ENCODE measurements at places on chromosomes 1 and 21.

DNA sequence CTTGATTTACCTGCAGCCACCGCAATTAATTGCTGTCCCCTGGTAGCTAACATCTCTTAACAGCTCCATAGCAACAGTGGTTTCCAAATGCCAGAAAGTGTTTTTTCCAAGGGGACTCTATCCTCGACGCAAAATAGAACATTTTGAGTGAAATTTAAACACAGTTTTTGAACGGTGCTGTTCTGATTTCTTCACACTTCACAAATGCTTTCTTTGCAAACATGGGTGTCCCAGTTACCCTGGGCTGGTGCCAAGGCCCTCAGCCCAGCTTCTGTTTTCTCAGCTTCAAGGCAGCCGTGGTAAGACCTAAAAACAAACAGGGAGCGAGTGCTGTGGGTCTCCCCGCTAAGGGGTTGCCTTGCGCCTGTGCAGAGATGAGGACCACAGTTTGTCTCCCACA is 147.3 kb upstream of the VAMP3 start:
- no peak for DNase-seq

DNA sequence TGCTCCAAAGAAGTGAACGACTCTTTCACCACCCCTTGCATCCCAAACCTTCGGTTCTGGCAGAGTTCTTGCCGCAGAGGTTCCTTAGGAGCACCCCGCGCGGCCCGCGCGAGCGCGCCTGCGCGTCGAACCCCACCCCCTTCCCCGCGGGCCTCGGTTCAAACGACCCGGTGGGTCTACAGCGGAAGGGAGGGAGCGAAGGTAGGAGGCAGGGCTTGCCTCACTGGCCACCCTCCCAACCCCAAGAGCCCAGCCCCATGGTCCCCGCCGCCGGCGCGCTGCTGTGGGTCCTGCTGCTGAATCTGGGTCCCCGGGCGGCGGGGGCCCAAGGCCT is at the start of gene C1orf56:
TSS of gene C1orf56 (plus strand) at position 161 of the 334 bp plus-strand sequence. CDS start at position 258, 97 bp downstream.
- DNase-seq = peak; percentile 57

DNA sequence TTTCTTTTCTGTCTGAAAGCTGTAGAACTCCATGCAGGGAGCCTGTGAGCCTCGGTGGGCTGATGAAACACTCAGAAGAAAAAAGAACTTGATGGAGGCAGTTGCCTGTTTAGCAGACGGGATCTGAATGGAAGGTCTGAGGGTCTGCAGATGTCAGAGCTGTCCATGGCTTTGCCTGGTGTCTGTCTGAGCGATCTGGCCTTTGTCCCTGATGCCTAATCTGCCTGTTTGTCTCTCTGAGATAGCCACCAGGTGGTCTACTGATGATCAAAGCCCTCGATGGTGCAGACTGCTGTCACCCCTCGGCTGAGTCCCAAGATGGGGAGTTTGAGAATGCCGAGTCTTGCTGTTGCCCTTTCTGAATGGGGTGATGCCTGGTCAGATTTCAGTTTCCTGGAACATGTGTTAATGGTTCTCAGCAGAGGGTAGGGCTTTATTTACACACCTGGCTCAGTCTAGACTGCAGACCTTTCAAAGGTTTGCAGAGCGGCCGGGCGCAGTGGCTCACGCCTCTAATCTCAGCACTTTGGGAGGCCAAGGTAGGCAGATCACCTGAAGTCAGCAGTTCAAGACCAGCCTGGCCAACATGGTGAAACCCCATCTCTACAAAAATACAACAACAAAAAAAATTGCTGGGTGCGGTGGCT is 90.4 kb downstream of the KIF26B start:
- DNase-seq = peak; percentile 96

GRCh38 chr1:219123036-219123435 is 50.6 kb upstream of the LYPLAL1 start:
- DNase-seq = no peak

DNA sequence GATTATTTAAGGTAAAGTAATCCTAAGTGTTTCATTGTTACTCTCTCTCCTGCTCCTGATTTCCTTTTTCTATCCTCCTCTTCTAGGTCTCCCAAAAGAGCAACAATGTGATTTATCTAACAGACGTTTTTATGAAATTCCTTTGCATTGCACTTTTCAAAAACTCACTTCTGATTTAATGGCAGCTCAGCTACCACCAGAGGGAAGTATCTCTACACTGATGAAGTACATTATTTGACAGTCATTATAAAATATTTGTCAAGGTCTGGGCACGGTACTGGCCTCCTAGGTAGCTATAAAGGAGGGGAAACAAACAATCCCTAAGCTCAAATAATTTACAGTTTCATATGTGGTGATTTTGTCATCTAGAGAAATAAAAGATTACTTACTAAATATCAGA is 15.6 kb downstream of the TMPRSS15 start:
- no peak for DNase-seq

DNA sequence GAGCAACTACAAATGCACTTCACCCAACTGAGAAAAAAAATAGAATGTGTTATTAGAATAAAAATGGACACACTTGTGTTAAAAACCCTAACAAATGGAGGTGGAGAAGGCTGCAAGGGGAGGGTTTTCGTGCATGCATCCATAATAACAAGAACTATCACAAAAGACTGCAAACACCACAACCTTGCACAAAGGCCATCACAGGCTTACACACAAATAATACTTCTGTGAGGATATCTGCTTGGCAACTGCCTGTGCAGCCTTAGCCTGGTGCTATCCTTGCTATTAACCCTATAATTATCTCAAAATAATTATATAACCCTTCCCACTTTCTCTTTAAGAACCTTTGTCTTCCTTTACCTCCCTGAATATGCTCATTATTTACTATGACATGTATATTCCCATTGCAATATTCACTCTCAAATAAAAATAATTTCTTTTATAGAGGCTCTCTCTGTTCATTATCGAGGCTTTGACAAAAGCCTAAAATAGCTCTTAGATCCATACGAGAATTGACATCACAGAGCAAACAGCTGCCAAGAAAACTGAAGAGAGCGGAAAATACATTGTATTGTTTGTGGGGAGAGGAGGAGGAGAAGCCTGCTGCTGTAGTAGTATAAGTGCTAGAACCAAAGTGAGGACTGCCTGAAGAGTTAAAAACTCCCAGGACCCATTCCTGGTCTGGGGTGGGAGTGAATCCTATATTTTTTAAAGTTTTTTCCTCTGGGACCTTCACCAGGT is 1768.7 kb downstream of the BRINP3 start:
- DNase-seq = no peak

DNA sequence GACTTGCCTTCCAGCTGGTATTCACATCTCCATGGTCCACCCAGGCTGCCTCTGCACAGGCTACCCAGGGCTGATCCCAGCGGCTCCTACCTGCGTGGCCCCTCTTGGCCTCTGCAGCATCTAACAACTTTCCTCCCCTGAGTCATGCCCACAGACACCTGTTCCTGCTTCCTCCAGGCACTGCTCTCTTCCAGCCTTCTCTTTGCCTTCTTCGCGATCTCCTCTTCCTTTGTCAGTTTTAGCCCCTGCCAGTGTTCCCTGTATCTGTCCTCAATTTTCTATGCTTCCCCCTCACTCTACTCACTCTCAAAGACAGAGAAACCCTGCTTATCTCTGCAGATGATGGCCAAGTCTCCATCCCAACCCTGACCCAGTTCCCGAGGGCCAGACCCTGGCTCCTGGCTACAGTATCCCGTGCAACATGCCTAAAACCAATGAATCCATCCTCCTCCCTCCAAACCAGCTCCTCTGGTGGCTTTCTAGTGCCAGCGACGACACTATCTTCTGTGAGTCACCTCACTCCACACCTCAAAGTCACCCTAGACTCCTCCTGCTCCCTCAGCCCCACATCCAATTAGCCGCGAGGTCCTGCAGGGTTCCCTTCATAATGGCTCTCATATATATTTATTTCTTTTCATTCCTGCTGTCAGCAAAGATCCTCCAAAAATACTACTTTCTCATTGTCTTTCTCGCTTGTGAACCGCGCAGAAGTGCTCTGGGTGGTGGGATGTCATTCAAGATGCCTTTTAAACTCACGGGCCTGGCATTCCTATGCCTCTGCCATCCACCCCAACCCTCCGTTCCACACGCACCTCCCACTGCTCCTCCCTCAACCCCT is 259.2 kb downstream of the TOMM20 start:
- no peak for DNase-seq

DNA sequence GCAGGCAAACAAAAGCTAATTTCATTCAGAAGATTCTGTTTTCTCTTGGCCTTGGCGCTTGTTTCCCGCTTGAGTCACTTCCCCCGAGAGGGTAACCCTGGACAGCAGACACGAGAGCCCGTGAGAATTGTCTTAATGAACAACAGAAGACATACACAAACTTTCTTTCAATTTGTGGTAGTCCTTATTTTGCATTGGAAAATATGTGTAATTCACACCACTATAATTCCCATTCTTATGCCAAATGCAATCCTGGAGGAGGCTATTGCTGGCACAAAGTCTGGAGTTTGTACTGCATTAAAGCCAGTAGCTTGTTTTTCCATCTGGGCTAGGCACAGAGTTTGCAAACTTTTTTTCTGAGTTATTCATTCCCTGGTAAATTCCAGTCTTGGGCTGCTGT is 109.8 kb upstream of the IVNS1ABP start:
- no peak for DNase-seq

GRCh38 chr1:62800825-62801306 is 16.9 kb downstream of the ATG4C start:
- no peak for DNase-seq

DNA sequence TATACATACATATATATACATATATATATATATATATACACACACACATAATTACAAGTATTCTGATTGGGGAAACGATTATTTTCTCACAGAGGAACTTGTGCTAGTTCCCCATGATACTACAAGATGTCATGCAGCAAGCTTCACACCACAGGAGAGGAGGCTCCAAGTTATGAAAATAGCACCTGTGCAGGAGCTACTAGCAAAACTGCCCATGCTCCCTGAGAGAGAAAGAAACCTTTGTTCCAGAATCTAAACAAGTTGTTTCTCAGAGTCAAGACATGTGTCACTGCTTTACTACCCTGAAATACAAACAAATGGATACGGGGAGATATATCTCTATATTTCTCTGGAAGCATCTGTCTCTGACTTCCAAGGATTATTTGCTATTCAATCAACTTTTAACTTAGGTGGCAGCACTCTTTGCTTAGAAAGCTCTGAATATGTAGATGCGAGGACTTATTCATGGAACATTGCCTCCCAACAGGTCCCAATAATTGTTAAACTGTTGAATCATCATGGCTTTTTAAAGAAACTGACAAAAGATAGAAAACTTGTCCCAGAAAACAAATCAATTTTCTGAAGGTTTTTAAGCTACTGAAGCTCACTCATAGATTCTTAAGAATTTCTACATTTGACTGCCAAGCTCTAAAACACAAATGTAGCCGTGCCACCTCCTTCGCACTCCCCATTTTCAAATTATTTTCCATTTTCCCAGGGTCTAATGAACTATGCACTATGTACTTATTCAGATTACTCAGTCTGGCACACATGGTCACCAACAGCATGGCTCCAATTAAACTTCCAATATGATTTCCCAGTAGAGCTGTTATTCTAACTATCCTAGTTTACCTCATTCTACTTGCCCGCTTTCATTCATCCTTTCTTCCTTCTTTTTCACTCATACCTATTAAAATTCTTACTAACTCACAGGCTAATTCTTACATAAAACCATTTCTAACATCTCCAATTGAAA is 929.1 kb downstream of the LTN1 start:
- no peak for DNase-seq

GRCh38 chr1:6612641-6613360 is 730 bp upstream of the PHF13 start:
- no peak for DNase-seq

DNA sequence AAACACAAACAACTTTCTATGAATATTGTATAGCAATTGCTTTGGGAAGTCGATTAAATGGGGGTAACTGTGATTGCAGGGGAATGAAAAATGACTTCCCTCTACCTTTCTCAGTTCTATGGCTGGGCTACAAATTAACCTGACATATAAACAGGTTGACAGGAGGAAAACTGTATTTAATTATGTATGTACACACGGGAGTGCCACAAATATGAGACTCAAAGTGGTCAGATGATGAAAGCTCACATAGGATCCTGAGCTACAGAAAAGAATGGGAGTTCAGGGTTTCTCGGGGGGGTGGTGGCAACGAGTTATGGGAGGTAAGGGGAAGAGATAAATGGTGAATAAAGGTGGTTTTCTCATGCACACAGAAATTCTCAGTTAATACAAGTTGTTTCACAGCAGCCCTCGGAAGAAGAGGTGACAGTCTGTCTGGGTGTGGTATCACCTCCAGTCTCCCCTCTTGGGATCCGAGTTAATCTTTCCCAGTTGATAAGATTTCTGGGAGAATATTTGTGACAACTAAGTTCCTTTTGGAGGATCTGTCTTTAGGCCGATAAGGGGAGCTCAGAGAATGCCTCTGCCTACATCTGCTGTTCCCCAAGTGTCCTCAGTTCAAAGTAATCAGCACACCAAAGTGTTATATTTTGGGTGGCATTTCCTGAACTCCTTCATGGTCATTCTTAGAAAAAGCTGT is 26.3 kb downstream of the GADD45A start:
- no peak for DNase-seq

GRCh38 chr1:35539824-35540261 is 17.4 kb downstream of the KIAA0319L start:
- no peak for DNase-seq

GRCh38 chr21:30468900-30469714 is 11.1 kb downstream of the KRTAP19-1 start:
- no peak for DNase-seq

DNA sequence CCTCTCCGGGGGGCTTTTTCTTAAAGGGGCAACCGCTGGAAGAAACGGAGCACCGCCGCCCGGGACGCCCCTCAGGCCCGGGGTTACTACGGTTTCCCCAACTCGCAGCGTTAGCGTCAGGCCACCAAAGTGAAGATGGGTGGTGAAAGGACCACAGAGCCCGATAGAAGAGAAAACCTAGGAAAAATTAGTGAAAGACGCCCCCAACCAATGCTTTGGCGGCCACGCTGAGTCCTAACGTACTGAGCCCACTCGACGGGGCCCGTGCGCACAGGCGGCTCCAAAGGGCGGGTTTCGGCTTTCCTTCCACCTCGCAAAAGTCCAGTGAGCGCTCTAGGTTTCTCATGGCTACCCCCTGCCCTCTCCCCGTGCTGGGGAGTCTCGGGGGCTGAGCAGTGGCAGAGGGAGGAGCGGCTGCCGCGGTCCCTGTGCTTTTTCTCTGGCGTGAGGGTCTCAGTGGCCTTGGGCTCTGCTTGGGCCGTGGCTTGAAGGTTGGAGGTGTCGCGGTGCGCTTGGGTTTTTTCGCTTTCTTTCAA is 12.2 kb upstream of the SPEN start:
- DNase-seq = no peak

DNA sequence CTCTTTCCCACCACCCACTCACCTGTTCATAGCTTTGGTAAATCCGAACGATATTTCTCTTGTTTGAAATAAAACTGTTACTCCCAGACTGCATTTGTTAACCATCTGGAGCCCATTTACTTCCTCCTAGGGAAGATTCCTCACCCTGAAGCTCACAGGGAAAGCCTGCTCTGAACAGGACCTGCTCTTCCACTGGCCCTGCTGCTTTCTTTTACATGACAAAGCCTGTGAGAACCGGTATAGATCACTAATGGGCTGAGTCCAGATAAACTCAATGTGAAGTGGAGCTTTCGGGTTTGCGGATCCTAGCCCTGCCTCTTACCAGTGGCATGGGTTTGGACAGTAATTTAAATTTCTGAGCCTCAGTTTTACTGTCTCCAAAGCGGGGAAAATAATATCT is 45.2 kb downstream of the FAM163A start:
- DNase-seq = no peak
